Left ventricle myocardium inferior (tissue), 1 donor: ENCODE measurements at places on chromosomes 5 and 9. TPM values are rescaled to one million over a fixed set of nuclear protein-coding genes. Genes with fewer than 3 reads are reported as not detected.

DNA sequence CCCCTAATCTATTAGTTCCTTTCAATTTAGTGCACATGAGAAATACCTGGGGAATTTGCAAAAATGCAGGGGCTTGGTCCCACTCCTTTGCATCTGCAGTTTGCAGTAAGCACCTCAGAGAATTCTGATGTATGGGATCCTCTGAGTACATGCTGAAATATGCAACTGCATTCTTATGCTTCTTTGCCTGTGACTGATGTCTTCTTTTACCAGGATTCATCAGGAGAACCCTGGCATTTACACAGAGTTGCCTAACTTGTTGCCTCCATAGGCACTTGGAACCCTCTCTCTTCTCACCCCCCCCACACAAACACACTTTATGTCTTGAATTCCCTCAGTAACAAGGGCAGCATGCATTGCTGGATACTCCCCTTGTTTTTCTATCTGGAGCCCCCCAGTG is 173.1 kb downstream of the KDM4C start:
- DNase-seq = no peak

- no peak for DNase-seq
Measured at GRCh38 chr9:93278144-93278543, 94.2 kb downstream of the WNK2 start.

DNA sequence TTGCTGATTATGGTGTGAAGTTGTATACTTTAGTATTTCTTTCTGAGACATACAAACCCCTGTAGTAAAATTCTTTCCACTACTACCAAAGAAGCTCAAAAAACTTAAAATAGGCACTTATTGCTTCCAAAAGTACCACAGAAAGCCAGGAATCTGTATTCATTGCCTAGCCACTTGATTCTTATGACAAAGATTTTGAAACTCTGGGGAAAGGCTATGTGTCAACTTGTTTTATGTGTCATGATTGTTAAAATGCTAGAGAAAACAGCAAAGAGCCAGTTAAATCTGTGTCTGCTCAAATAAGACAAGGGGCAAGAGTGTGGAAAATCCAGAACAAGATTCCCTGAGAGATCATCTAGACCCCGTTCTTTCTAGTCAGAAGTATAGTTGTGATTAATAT is 6.0 kb downstream of the KIF2A start:
- DNase-seq = no peak

- DNase-seq = no peak
Measured at GRCh38 chr5:175567954-175568353, 89.6 kb downstream of the SFXN1 start.

Gene PPIC
- 47.5 TPM for total RNA-seq

GRCh38 chr9:78903581-78903980 is 606.7 kb downstream of the PSAT1 start:
- DNase-seq = no peak

Gene GARIN3
- total RNA-seq = not detected

- DNase-seq = no peak
Measured at GRCh38 chr5:140953234-140953633, 13.0 kb upstream of the PCDHAC2 start.

DNA sequence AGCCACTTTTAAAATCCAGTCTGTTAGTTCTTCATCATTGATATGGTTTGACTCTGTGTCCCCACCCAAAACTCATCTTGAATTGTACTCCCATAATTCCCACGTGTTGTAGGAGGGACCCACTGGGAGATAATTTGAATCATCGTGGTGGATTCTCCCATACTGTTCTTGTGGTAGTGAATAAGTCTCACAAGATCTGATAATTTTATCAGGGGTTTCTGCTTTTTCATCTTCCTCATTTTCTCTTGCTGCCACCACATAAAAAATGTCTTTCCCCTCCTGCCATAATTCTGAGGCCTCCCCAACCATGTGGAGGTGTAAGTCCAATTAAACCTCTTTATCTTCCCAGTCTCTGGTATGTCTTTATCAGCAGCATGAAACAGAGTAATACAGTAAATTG is 26.9 kb upstream of the SH3TC2 start:
- DNase-seq = no peak

Gene LCN1
- not detected for total RNA-seq

DNA sequence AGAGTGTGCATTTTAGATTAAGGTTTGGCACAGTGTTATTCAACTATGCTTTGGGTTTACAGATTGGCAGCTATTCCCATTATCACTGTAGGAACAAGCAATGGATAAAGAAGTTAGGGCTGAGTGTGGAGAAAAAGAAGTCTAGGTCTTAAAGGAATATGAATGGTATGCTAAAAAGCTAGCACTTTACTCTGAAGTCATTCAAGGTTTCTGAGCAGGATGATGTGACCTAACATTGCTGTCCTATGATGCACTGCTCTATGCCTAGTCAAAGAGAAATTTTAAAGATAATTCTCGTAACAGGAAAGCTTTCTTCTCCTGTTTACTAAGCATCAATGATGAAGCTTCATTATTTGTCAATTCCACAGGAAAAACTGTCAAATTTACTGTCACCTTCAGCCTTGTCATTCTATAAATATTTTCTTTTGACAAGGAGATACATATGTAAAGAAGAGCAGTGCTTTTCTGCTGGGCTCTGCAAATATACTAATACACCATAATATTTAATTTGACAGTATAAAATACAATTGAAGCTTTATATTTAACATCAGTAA is 476.1 kb upstream of the PTPRD start:
- DNase-seq = no peak

GRCh38 chr9:127102788-127103187 is 19.6 kb downstream of the ANGPTL2 start:
- DNase-seq = no peak

DNA sequence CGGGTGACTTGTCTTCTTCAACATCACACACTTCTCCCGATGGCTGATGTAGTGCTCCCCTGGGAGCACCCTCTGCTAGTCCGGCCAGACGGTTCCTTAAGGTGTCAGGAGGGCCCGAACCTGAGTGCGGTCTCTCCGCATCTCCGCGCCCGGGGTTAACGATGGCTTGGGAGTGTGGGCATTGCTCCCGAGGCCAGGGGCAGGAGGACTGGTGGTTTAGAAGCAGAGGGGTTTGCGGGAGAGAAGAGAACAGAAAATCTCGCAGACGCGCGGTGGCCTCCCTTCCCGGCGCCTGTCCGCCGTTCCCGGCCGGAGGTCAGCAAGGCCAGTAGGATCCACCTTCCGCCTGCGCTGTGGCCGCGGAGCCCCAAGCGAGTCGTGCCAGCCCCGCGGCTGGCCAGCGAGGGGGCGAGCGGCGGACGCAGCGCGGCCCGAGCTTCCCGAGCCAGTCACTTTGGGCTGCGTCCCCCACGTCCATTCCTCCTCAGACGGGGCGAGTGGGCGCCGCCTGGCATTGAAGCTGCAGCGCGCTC is 700 bp downstream of the CDO1 start:
- DNase-seq = peak; percentile 15

DNA sequence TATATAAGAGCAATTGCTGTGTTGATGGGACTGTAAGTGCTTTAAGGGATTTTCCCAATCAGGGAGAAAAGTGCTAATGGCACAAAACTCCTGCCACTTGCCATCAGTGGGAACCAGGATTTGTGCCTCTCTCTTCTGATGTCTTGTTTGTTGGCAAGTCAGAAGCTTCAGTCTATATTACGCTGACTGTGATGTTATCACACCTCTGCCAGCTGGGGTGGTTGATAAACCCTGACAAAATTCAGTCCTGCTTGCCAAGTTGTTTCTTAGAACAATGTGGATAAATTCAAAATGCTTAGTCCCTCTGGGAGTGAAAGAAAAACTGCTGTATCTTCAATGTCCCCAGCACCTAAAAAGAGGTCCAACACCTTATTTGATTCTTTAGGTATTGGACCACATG is 161.4 kb upstream of the FBXL7 start:
- no peak for DNase-seq

DNA sequence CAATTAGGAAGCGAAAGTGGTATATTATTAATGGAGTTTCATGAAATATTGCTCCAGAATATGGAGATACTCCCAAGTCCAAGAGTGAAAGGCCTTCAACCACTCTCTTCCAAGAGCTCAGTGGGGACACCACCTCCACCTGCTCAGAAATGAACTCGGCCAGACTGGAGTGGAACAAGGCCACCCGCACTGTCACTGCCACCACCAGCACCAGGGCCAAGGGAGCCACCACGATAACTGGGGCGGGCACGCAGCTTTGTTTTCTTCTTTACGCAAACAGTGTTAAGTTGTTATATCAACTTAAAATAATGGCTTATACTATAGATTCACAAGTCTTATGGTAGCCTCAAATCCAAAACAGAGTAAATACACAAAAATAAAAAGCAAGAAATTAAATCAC is 204.1 kb downstream of the TRPM3 start:
- no peak for DNase-seq

DNA sequence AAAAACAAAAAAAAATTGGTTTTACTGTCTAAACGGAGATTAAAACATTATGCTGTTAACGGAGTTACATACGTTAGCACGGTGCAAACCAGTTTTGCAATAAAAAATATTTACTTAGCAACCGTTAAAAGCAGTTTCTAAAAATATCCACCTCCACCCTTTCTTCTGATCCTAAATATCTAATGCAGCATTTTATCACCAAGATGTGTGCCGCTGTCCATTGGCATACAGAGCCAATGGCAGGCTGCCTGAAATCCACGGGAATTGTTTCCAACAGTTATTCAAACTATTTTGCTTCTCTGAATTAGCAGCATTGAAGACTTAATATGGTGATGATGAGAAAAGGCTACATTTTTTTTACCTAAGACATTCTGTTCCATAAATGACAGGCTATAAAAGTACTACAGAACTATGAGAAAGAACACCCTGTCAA is 61.6 kb downstream of the CSNK1A1 start:
- peak; percentile 58 for DNase-seq

DNA sequence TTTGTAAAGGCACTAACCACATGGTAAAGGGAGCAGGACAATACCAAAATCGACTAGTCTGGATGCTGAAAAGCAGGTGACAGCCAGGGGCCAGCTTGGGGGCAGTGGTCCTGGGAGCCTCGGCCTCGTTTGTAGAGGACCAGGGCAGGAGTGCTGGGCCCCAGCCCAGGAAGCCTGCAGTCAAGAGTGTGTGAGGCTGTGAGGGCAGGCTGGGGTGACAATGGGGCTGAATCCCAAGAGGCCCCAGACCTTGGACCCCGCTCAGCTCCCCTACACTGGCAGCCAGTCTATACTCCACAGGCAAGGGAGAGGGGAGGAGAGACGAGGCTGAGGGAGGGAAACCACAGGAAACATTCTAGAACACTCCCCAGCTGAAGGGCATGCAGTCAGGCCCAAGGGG is 2.6 kb upstream of the INPP5E start:
- DNase-seq = no peak

Gene LRRC14B
- 93.4 TPM for total RNA-seq

- no peak for DNase-seq
Measured at GRCh38 chr5:144421411-144421810, 250.7 kb downstream of the KCTD16 start.

Gene SPATA31E1
- total RNA-seq = not detected

GRCh38 chr5:120096413-120096812 is 367.7 kb upstream of the PRR16 start:
- DNase-seq = no peak

- DNase-seq = no peak
Measured at GRCh38 chr9:116149844-116150243, 3.7 kb upstream of the PAPPA start.

- no peak for DNase-seq
Measured at GRCh38 chr9:121620777-121621449, 30.5 kb upstream of the DAB2IP start.
